ENCODE measurements at places on chromosomes 4 and X.

GRCh38 chrX:148500423-148501385 lies at the start of gene AFF2:
AFF2 (plus strand) TSS chrX:148500617; CDS start chrX:148501098, 481 bp downstream.
- DNase-seq: no peak

- no peak for DNase-seq
Observed at GRCh38 chrX:71128166-71128833, 9.9 kb downstream of the MED12 start.

DNA sequence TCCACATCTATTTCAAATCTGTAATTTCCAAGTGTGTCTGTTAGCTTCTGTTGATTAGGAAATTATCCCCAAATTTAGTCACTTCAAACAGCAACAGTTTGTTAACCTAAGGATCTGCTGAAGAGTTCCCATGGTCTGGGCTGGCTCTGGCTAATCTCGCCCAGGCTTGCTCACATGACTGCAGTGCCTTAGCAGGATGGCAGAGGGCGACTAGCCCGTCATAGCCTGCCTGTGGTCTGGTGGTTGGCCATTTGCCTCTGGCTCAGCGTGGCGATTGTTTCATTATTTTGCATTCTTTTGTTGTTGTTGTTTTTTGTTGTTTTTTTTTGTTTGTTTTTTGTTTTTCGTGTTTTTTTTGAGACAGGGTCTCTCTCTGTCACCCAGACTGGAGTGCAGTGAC lies 264.0 kb downstream of the TRIML1 start:
- DNase-seq: no peak

- no peak for DNase-seq
Observed at GRCh38 chrX:152640034-152640818, 2.5 kb downstream of the GABRQ start.

DNA sequence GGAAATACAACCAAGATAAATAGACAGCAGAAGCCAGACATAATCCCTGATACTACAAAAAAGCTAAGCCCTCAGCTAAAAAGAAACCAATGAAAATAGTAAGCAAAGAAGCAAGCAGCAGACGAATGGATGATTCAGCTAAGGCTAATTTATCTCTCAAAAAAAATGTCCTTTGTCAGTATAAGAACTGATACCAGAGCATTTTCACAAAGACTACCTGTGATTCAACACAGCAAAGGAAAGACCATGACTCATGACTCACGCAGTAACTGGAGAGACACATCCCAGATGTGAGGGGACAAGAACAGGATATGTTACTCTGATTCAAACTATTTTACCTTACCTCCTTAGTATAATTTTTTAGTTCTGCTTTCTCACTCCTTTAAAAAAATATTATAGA lies 22.7 kb upstream of the TMPRSS11F start:
- DNase-seq: no peak

DNA sequence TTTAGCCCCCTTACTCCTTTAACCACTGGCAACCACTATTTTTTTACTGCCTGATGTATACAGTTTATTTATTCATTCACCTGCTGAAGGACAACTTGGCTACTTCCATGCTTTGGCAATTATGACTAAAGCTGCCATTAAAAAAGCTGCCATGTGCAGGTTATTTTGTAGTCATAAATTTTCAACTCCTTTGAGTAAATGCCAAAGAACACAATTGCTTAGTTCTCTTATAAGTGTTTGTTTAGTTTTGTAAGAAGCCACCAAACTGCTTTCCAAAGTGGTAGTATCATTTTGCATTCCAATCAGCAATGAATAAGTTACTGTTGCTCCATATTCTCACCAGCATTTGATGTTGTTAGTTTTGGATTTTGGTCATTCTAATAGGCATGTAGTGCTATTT lies 1831.8 kb downstream of the PCDH7 start:
- no peak for DNase-seq

DNA sequence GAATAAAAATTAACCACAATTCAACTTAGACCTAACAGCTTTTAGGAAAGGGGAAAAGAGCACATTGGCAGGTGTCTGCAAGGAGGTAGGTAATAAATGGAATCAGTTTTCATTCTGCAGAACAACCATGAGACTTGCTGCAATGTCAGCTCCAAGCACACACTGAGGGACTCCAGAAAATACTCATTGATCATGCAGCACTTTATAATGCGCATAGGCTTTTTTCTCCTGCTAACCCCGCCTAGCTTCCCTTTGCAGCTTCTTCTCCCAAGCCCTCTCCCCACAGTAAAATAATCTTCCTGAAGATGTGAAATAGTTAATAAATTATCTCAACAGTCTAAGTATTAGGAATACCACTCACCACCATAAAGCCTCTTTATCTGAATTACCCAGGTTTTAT lies 36.9 kb downstream of the ANKRD17 start:
- no peak for DNase-seq

DNA sequence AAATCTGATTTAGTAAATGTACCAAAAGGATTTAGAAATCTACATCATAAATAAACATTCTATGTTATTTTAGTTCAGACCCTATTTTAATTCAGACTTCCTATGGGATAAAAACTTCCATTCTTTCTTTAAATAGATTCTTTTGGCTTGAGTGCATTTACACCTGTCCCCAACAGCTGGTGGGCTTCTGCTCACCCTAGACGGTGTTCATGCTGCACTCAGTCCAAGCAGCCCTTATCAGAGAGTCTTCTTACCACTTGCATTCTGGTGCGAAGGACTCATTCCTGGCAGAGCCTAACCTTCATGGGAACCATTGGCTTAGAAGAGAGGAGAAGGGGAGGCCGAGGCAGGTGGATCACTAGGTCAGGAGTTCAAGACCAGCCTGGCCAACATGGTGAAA lies 57.3 kb downstream of the NPNT start:
- no peak for DNase-seq

GRCh38 chr4:145734576-145735346 lies 54.8 kb downstream of the C4orf51 start:
- DNase-seq: peak; percentile 94

DNA sequence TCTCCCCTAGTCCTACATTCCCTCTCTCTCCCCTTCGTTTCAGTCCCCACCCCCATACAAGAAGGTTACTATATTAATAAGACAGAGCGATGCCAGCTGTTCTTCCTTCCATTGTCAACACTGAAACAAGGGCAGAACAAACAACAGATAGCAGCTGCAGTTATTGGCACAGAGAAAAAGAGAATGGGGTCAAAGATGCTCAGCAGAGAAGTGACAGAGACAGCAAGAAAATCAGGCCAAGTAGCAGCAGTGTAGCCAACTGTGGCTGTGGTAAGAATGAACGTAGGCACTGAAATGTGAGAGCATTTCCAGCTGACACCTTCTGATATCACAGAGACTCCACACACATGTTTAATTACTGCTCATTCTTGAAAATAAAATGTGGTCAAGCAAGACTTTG lies 641.8 kb downstream of the FSTL5 start:
- DNase-seq: no peak

- no peak for DNase-seq
Observed at GRCh38 chrX:138791551-138791950, 80.0 kb upstream of the FGF13 start.

DNA sequence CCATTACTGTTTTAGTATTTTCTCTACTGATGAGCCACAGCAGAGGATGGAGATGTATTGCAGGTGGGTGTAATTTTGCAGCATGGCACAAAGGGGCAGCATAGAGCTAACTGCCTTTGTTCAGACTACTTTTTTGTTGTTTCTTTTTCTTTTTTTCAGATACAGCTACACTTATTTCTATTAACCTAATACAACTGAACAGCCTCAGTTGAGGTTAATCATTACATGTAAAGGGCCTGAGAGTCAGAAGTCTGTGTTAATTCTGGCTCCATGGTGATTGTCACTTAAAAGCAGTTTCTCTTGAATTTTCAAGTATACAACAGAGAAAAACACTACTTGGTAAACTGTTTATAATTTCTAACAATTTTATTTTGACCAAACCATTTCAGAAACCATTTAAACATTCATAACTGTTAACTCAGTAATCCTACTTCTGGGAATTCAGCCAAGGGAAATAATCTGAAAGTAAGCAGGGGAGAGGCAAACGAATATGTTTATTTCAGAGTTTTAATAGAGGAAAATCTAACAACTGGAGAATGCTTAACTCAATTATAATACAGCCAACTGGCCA lies 13.9 kb upstream of the PPEF2 start:
- DNase-seq: peak; percentile 31

DNA sequence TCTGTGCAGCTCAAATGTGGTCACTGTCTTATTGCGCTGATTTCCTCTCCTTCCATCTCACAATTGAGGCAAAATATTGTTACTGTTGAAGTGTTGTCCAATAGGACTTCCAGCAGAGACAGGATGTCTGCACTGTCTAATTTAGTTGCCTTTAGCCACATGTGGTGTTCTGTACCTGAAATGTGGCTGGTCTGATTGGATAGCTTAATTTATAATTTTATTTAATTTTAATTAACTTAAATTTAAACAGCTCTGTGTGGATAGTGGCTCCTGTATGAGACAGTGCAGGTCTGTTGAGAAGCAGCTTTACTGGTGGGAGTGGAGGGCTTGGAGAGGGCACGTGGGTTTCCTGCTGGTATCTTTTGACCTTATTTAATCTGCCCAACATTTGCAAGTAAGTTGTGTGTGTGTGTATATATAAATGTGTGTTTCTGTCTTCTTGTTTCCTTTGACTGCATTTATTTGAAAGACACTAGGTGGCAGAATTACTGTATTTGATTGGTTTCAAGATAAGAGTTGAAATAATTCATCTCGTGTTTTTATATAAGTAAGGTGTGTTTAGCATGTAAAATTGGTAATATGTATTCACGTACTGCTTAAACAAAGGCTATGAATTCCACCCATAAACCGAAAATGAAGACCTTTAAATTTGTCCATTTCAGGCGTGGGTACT lies 55.3 kb upstream of the MSANTD1 start:
- DNase-seq: no peak

DNA sequence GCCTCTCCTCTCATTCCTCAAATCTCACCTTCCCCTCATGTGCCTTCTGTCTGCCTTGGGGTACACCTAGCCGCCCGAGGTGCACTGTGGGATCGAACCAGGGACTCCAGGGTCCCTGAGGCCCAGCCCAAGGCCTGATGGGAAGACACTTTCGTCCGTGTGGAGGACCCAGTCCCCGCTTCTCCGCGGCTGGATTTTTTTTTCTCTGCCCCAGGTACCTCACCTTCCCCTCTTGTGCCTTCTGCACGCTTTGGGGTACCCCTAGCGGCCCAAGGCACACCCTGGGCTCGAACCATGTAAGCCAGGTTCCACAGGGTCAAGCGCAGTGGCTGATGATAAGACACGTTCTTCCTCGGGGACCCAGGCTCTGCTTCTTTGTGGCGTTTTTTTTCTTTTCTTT lies 530.7 kb downstream of the CWH43 start:
- no peak for DNase-seq

DNA sequence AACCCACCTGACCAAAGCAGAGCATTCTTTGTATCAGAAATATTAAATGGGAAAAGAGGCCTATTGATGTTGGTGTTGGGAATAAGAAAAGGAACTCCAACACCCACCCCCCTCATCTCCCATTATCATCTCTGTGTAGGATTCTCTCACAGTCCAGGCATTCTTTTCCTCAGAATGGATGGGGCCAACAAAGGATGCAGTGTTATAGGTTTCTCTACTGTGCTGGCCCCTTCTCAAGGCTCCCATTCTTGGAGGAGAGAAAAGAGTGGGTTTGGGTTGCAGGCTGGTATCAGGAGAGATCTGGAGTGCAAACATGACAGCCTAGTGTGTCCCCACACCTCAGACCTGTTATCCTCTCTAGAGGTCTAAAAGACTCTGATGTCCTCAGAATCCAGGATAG lies 59.6 kb downstream of the UGT8 start:
- DNase-seq: no peak

GRCh38 chrX:152313529-152314302 lies 137.4 kb downstream of the GABRA3 start:
- DNase-seq: no peak

DNA sequence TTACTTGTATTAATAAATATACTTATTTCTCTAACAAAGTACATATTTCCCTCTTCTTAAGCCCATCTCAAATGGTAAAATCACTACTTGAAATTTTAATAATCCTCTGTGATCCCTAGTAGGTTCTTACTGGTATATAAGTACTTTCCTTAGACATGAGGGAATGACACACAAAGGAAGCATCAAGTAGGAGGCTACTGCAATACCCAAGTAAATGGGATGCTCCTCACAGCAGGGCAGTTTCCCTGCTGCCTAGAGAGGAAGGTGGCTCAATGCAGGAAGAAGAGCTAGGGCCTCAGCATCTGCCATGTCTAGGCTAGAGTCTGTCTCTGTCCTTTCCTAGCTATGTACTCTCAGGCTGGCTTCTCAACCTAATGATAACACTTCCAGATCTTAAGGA lies 122.1 kb upstream of the DIPK2B start:
- no peak for DNase-seq

- DNase-seq: no peak
Observed at GRCh38 chrX:69318651-69319340, 153.5 kb upstream of the PJA1 start.

- DNase-seq: no peak
Observed at GRCh38 chr4:123954220-123954619, 557.6 kb downstream of the SPRY1 start.

DNA sequence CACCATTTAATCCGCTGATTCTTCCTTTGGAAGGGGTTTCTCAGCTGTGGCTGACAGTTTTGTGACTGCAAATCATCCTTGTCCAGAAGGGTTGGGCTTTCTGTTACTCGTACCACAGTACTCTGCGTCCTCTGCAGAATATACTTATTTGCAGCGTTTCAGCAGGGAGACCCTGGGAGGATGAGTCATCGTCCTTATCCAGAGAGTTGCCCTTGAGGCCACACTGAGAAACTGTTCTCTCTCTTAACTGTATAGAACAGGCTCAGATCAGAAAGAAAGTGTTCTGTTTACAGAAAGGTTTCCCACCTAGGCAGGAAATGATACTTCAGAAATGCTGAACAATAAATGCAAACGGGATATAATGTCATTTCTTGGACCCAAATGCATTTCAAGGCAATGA lies 47.8 kb upstream of the DDX53 start:
- DNase-seq: no peak

DNA sequence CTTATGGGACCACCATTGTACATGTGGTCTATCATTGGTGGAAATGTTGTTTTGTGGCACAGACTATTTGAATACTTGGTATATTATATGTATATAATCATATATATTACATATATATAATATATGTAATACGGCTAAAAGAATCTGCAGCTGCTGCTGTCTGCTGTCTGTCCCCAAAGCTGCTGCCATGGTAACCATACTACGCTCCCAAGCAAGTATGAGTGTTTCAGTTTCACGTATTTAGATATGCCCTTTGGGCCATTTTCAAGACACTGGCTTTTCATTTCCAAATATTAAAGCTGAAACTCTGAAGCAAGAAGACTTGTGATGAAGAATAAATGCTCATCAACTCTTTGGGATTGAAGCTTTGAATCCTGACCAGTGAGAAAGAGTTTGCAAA lies 42.0 kb upstream of the ARSJ start:
- no peak for DNase-seq

- DNase-seq: no peak
Observed at GRCh38 chr4:11376146-11376545, 52.5 kb downstream of the HS3ST1 start.

GRCh38 chr4:55133951-55134350 lies 8.6 kb upstream of the KDR start:
- DNase-seq: no peak

GRCh38 chrX:1453951-1454785 lies 1.5 kb upstream of the ASMTL start:
- DNase-seq: peak; percentile 27

GRCh38 chr4:742742-743311 lies 37.2 kb downstream of the PCGF3 start:
- no peak for DNase-seq

- DNase-seq: no peak
Observed at GRCh38 chrX:123771449-123772064, 38.7 kb upstream of the THOC2 start.

- no peak for DNase-seq
Observed at GRCh38 chr4:148344941-148345340, 97.3 kb downstream of the NR3C2 start.

- no peak for DNase-seq
Observed at GRCh38 chrX:77617206-77617605, 168.8 kb downstream of the ATRX start.
